ENCODE measurements at places on chromosomes 3 and 15.

GRCh38 chr3:148937467-148938255, 53.7 kb upstream of the GYG1 start:
- no peak for DNase-seq

GRCh38 chr15:88900309-88900981, 5.1 kb upstream of the HAPLN3 start:
- DNase-seq = no peak

DNA sequence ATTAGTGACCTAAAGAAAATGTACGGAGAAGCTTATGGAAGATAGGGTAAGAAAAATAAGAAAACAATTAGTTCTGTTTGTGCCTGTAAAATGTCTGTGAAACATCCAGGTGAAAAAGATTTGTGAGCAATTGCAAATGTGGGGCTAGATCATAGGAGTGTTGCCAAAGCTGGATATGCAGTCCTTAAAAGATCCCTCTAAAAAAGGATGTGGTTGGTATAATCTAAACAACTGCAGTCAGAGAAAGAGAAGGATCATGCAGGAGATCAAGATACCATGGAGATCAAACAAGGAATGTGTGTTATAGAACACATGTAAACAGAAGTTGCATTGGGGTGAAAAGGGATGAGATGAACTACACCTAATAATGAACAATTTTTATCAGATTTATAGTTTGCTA, 116.8 kb downstream of the ALCAM start:
- no peak for DNase-seq

- no peak for DNase-seq
These were observed 49.3 kb upstream of the XCR1 start for GRCh38 chr3:46076606-46077005.

DNA sequence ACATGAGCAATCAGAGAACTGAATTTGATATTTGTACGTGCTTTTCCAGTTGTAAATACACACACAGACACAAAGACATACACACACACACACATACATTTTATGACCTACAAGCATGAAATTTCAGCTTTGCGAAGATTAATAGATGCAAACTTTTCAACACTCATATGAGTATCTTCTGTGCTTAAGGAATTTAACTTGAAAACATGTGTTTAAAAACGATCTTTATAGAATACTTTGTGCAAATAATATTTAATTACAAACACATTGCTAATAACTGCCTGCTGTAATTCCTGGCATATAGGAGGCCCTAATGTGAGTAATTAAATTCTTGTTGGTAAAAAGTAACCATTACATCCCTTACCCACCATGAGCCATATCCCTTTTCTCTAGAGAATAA, 107.7 kb upstream of the PLSCR5 start:
- DNase-seq = no peak

DNA sequence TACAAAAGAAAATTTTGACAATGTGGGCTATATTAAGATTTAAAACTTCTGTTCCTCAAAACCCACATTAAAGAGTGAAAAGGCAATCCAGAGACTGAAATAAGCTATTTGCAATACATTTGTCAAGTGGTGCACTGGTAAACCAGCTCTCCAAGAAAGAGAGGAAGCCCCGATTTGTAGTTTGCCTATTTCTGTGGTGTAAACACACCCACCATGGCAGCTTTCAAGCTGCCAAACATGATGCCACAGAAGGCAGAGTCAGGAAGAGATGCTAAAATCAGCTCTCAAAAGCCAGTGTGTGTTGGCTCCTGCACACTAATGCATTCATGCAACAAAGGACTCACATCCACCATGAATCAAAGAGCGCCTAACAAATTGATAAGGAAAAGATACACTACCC, 17.5 kb downstream of the RFTN1 start:
- DNase-seq = no peak

GRCh38 chr3:57749542-57749941, 6.6 kb upstream of the SLMAP start:
- DNase-seq = no peak

DNA sequence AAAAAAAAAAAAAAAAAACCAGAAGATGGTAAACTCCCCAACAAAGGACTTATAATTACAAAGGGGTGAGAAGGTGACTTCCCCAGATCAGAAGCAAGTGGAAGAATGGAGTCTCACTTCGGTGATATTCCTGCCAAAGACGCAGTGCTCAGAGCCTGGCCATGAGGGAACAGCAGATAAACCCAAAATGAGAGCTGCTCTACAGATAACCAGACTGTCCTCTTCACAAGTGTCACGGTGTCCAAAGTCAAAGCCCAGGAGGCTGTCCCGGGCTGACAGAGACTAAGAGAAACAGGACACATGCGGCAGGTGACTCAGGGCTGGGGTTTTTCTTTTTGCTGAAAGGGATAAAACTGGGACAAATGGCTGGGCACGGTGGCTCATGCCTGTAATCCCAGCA, 48.8 kb downstream of the HMCES start:
- DNase-seq = no peak

GRCh38 chr3:108333961-108334360, 37.6 kb downstream of the HHLA2 start:
- DNase-seq = no peak

DNA sequence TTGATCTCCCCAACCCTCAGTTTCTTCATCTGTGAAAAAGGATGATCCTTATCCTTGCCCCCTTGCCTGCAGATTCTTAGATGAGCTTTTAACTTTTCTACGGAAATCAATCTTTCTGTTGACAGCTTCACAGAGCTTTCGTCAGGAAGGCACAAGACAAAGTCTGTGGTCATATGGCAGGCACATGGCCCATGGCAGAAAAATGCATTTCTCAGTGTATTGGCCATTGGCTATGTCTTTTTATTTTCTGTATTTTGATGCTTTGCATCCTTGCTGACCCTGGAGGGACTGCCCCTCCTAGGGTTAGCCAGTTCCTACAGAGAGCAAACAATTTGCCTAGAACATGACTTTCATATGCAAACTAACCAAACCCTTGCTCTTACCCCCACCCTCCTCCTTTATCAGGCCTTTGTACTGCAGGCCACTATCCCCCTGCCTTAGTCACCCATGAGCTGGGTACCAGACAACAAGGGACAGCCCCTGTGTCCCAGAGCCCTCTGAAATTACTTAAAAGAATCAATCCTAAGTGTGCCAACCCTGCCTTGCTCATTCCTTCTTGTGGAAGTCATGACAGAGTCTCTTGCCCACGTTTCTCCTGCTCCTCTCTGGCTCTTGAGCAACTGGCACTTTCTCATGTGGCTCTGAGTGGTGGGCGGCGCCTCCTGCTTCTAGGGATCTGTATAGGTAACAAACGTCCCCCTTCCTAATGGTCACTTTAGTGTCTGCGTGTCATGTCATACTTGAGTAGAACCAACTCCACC, 24.1 kb upstream of the NOX5 start:
- no peak for DNase-seq

DNA sequence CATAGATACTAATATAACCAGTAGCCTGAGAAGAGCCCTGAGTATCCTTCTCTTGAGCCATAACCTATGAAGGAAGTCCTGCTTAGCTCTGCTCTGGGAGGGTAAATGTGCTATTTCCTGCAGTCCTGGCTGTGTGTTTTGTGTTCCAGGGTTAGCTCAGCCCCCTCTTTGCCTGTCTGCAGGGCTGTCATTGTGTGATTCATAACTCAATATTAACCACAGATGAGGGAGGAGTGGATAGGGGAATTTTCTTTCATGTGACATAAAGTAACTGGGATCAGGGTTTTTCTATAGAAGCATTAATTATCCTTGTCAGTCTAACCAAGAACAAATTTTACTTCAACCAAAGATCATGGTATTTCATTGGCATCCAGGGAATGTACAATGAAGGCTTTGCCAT, 183.3 kb upstream of the ZBTB20 start:
- DNase-seq = no peak

DNA sequence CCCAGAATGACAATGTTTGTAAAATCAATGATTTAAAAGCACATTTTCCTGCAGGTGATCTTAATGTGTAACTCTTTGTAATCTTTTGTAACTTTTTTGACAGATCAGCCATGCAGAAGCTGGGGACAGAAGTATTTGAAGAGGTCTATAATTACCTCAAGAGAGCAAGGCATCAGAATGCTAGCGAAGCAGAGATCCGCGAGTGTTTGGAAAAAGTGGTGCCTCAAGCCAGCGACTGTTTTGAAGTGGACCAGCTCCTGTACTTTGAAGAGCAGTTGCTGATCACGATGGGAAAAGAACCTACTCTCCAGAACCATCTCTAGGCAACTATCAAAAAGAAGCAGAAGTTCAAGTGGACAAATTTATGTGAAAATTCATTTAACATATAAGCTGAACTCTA, 32.1 kb upstream of the NUDT16 start:
- DNase-seq = no peak

- no peak for DNase-seq
These were observed 2.2 kb upstream of the BBX start for GRCh38 chr3:107520535-107520934.

- DNase-seq = no peak
These were observed 10.8 kb upstream of the LRRC15 start for GRCh38 chr3:194380326-194380725.

GRCh38 chr3:42228796-42229195, 37.2 kb downstream of the CCK start:
- no peak for DNase-seq

- no peak for DNase-seq
These were observed 39.7 kb downstream of the BFSP2 start for GRCh38 chr3:133439563-133439962.

GRCh38 chr3:46145147-46145546, 63.0 kb downstream of the CCR1 start:
- no peak for DNase-seq
